AG20443 (cell line): ENCODE measurements at places on chromosomes 11 and 22.

DNA sequence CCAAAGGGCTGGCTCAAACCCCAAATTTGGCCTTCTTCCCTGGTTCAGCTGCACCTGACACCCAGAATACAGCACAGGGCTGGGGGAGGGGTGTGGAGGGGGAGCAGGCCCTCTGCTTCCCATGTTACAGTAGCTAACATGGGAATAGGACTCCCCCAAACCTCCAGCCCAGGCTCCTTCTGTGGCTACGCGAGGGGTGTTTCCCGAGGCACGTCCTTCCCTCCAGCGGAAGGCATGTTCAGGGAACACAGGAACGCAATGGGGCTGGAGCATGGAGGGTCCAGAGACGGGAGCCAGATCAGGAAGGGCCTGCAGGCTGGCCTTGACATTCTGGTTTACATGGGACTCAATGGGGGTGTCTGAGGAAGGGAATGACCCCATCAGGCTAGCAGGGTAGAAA is 11.8 kb upstream of the IGLL1 start:
- no peak for DNase-seq

DNA sequence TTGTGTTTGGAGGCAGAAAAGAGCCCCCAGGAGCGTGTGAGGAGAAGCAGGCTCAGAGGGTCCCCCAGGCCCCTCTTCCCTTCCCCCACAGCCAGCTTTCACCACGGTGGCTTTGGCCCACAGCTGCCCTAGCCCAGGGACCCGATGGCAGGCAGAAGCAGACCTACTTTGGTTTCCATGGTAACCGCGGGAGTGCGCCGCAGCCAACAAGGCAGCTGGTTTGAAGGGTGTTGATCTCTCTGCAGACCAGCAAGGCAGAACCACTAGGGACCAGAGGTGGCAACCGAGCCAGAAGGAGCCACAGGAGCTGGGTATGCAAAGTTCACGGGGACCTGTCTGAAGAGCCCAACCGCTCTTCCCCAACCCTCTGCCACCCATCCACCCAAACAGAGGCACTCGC is 69.4 kb downstream of the BUD13 start:
- no peak for DNase-seq

DNA sequence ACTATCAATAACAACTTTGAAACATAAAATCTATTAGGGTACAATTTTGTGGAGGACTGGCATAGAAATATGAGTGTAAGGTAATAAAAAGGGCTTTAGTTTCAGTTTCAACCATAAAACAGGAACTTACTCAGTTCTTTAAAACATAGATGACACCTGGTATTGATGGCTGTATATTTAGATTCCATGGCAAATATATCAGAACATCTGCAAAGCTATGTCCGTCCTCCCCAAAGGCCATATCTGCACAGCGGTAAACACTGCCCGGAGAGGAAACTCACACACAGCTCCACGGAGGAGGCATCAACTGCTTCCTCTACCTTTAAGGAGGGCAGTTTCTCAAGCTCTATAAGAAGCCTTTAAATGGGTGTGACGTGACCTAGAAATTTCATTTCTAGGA is 993.3 kb downstream of the BRD1 start:
- DNase-seq = no peak

GRCh38 chr11:16946477-16947282 is 67.5 kb downstream of the PLEKHA7 start:
- no peak for DNase-seq

GRCh38 chr11:44862558-44863101 is 88.1 kb downstream of the TP53I11 start:
- no peak for DNase-seq

DNA sequence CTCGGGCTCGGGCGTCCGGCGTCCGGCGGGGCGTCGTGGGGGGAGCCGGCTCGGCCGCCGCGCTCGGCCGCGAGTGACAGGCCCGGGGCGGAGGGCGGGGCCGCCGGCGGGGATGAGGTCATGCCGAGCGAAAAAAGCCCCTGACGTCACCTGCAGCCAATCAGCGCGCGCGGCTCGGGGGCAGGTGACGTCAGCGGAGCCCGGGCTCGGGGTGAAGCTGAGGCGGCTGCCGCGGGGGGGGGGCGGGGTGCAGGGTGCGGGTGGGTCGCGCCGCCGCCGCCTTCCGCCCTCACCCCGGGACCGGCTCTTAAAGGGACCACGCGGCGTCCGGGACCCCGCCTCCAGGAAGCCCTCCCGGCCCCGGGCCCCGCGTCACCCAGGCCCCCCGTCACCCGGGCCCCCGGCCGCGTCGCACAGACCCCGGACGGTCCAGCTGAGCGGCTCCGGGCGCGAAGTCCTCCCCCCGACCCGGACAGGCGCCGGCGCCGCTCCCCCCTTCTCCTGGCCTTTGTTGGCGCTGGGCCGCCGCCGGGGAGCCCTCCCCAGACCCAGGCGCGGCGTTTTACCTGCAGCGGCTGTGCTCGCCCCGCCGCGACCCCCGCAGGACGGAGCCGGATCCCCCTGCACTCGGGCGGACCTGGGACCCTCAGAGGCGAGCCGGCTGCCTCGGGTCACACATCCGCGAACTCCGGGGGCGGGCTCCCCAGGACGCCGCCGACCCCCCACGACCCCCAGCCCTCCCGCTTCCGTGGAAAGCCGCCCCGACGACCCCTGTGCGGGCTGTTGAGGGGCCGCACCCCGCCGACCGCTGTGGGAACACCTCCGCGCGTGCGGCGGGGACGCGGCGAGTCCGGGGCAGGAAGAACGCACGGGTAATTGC is at the start of gene DUSP8:
DUSP8 (minus strand) TSS at position 75 of the 880 bp plus-strand sequence. CDS start 6,445 bp downstream, outside the sequence.
- DNase-seq = peak; percentile 98

GRCh38 chr11:100793525-100793924 is 106.4 kb downstream of the ARHGAP42 start:
- no peak for DNase-seq

GRCh38 chr11:122486793-122487495 is 168.6 kb upstream of the UBASH3B start:
- peak; percentile 19 for DNase-seq

DNA sequence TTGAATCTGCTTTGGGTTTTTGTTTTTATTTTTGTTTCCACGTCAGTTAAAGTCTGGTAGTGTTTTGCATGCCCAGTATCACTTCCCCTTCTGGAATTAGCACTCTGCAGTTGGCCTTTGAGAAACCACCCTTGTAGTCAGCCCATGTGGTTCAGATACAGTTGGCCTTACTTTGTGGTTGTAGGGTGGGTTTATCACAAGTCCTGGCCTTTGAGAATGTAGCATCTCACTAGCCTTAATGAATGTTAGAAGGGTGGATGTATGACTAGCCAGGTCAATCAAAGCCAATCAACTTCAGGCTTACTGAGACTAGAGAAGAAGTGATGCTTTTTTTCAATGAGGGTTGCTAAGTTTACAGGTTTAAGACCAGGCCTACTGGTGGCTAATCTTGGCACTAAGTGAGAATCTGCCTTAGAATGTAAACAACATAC is 19.8 kb downstream of the ARL14EP start:
- DNase-seq = no peak
